ENCODE measurements at places on chromosomes 11 and 22.

DNA sequence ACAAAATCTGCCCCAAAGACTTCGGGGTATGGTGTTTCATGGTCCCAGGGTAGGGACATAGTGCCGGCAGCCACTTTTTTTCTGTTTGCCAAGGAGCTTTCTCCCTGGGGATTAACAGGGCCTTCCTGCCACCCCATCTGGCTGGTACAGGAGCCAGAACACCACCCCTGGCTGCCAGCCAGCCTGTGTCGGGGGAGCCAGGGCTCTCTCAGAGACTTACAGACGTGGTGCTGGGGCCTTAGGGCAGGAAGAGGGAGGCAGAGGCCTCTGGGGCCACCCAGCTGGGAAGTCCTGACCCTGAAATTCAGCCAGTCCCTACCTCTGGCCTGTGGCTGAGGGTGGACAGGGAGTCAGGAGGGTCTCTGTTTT, 52.4 kb upstream of the CDON start:
- H3K27me3 ChIP-seq = no peaks in the 10 kb centered on the region
- no peak overlapping the region for H3K4me3 ChIP-seq
- no peak overlapping the region for H3K27ac ChIP-seq

- no peak for DNase-seq
- H3K36me3 ChIP-seq = peaks cover 9% of the 10 kb centered on the region
- no peak overlapping the region for H3K4me3 ChIP-seq
- peaks cover 4% of the 10 kb centered on the region for H3K4me1 ChIP-seq
These were observed 32.5 kb downstream of the NADSYN1 start for GRCh38 chr11:71485466-71485865.

DNA sequence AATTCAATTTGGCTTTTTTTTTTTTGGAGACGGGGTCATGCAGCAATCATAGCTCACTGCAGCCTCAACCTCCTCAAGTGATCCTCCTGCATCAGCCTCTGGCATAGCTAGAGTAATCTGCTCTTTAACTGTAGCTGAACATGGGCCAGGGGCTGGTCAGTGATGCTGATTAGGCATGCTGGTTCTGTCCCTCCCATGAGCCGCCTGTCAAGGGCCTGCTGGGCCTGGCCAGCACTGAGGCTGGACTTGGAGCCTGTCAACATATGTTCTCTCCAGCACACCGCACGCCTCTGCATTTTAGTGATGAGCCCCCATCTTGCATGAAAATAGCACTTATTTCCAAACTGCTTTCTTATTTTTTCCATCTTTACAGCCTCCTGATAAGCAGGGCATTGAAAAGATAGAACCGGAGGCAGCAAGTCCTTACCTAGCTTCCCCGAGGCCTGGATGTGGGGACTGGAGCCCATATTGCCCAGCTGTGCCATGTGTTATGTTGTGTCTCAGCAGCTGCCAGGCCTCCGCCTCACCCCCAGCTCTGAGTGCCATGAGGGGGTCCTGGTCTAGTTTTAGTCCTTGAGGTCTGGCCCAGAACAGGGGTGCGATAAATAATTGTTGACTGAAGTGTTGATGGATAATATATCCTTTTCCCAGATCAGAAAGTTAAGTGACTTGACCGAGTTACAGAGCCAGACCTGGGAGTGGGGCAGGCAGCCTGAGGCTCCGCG, 80.0 kb downstream of the CTTN start:
- H3K4me3 ChIP-seq = no peak overlapping the region
- H3K36me3 ChIP-seq = no peaks in the 10 kb centered on the region
- no peak for DNase-seq

GRCh38 chr22:48445113-48445827, 1382.4 kb downstream of the BRD1 start:
- no peaks in the 10 kb centered on the region for H3K4me1 ChIP-seq
- H3K4me3 ChIP-seq = no peak overlapping the region
- no peak for DNase-seq
- no peak overlapping the region for H3K27ac ChIP-seq
- H3K36me3 ChIP-seq = no peaks in the 10 kb centered on the region
- no peaks in the 10 kb centered on the region for H3K27me3 ChIP-seq

DNA sequence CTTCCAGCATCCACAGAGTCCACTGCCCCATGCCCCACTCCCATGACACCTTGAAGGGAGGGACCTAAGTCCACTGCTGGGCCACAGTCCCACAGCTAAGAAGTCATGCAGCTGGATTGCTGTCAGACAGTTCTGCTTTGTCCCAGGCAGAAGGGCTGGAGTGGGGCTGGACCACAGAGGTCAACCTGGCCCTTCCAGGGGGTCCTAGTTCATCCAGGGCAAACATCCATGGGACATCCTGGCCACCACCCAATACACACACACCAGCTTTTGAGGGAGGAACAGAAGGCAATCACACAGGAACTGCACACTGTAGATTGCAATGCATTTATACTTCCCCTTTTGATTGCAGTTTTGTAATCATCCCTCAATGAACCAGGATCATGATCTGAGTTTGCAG, 11.3 kb upstream of the APOL4 start:
- H3K27ac ChIP-seq = no peak overlapping the region
- H3K4me1 ChIP-seq = no peaks in the 10 kb centered on the region
- no peak for DNase-seq

DNA sequence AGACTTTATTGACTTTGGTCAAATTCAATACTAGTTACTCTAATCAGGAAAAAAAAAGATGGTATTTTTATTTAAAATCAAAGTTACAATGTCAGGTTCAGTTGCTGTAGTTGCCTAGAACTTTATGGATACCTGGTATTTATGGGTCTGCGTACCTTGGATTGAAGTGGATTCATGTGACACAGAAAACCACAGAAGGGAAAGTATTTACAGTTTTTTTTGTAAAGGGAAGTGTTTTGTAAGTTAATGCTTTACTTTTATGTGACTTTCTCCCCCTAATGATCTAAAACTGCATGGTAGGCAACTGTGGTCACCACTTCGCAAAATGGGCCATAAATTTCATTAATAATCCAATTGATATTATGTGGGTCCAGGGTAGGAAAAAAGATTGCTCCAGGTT, 65.2 kb upstream of the ADA2 start:
- H3K4me1 ChIP-seq = peaks cover 10% of the 10 kb centered on the region
- no peak for DNase-seq
- H3K36me3 ChIP-seq = no peaks in the 10 kb centered on the region
- no peak overlapping the region for H3K4me3 ChIP-seq
- no peaks in the 10 kb centered on the region for H3K27me3 ChIP-seq

- H3K27ac ChIP-seq = no peak overlapping the region
- H3K27me3 ChIP-seq = no peaks in the 10 kb centered on the region
These were observed 2.5 kb downstream of the DDIAS start for GRCh38 chr11:82903843-82904586.

- no peaks in the 10 kb centered on the region for H3K36me3 ChIP-seq
- H3K27me3 ChIP-seq = no peaks in the 10 kb centered on the region
- H3K4me1 ChIP-seq = no peaks in the 10 kb centered on the region
- no peak overlapping the region for H3K4me3 ChIP-seq
- no peak for DNase-seq
These were observed 90.6 kb upstream of the FGF3 start for GRCh38 chr11:69909561-69910518.

- no peaks in the 10 kb centered on the region for H3K27me3 ChIP-seq
- H3K4me1 ChIP-seq = no peaks in the 10 kb centered on the region
- no peak overlapping the region for H3K27ac ChIP-seq
- no peak overlapping the region for H3K4me3 ChIP-seq
- peak; percentile 39 for DNase-seq
- no peaks in the 10 kb centered on the region for H3K36me3 ChIP-seq
These were observed 35.4 kb downstream of the CD82 start for GRCh38 chr11:44600839-44601383.

- H3K4me3 ChIP-seq = no peak overlapping the region
- DNase-seq = no peak
- no peaks in the 10 kb centered on the region for H3K36me3 ChIP-seq
- no peak overlapping the region for H3K27ac ChIP-seq
- no peaks in the 10 kb centered on the region for H3K4me1 ChIP-seq
These were observed 83.5 kb downstream of the CTTN start for GRCh38 chr11:70481625-70482528.

DNA sequence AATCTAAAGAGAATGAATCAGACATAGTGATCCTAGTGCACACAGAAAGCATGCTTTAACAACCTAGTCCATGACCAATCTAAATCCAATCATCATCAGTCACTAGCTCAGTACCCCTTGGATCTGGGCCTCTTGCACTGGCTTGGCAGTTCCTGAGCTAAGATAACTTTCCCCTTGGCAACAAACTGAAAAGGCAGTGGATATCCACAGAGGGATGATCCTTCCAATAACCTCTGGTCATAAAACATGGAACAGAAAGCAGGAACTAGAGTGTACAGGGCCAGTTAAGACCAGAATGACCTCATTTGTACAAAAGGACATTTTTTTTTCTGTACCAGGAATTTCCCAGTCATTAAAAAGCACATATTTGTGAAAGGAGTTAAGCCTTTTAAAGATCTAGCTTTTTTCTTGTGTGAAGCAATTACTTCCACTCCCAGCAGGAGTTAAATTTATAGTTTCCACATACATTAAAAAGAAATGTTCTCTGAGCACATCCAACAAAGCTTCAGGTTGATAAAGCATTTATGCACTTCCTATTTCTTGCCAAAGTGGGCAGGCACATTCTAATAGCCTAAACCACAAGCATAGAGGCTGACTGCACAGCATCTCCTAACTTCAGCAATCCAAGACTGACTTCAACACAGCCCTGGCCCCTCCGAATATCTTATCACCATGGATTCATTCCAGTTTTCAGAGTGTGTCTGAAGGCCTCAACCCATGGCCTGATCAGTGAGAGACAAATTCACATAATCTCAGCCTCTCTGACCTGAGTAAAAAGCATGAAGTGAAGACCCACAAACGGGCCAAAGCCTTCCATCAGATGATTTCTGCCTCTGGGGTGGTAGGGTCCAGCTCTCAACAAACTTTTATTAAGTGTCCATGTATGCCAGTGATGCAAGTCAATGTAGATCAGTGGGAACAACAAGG, 29.9 kb downstream of the GUCY1A2 start:
- H3K4me3 ChIP-seq = no peak overlapping the region
- H3K27me3 ChIP-seq = no peaks in the 10 kb centered on the region
- no peak overlapping the region for H3K27ac ChIP-seq
- H3K36me3 ChIP-seq = no peaks in the 10 kb centered on the region

GRCh38 chr11:110728883-110729282, 16.6 kb upstream of the ARHGAP20 start:
- H3K27me3 ChIP-seq = peaks cover 2% of the 10 kb centered on the region
- no peaks in the 10 kb centered on the region for H3K36me3 ChIP-seq
- no peak overlapping the region for H3K27ac ChIP-seq
- H3K4me1 ChIP-seq = no peaks in the 10 kb centered on the region
- no peak overlapping the region for H3K4me3 ChIP-seq

DNA sequence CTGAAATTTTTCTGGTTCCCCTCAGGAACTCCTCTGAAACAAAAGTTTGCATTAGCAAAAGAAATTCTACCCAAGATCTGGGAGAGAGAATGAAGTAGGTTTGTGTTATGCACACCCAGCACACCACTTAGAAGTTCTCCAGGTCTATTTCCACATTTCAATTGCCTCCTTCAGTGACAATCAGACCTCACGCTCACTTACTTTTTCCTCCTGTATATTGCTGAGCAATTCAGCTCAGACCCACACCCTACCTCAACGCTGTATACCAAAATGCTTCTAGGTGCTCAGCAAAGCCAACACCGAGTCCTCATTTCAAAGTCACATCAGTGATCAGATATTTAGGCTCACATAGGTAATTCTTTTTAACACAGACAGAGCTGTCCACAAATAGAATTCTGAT, 19.2 kb downstream of the MRGPRX3 start:
- H3K4me3 ChIP-seq = no peak overlapping the region
- no peaks in the 10 kb centered on the region for H3K36me3 ChIP-seq
- no peaks in the 10 kb centered on the region for H3K27me3 ChIP-seq
- no peaks in the 10 kb centered on the region for H3K4me1 ChIP-seq

GRCh38 chr11:121522043-121522941, 69.5 kb upstream of the SORL1-AS1 start:
- H3K27me3 ChIP-seq = no peaks in the 10 kb centered on the region
- no peaks in the 10 kb centered on the region for H3K36me3 ChIP-seq
- H3K4me1 ChIP-seq = no peaks in the 10 kb centered on the region
- no peak overlapping the region for H3K27ac ChIP-seq

DNA sequence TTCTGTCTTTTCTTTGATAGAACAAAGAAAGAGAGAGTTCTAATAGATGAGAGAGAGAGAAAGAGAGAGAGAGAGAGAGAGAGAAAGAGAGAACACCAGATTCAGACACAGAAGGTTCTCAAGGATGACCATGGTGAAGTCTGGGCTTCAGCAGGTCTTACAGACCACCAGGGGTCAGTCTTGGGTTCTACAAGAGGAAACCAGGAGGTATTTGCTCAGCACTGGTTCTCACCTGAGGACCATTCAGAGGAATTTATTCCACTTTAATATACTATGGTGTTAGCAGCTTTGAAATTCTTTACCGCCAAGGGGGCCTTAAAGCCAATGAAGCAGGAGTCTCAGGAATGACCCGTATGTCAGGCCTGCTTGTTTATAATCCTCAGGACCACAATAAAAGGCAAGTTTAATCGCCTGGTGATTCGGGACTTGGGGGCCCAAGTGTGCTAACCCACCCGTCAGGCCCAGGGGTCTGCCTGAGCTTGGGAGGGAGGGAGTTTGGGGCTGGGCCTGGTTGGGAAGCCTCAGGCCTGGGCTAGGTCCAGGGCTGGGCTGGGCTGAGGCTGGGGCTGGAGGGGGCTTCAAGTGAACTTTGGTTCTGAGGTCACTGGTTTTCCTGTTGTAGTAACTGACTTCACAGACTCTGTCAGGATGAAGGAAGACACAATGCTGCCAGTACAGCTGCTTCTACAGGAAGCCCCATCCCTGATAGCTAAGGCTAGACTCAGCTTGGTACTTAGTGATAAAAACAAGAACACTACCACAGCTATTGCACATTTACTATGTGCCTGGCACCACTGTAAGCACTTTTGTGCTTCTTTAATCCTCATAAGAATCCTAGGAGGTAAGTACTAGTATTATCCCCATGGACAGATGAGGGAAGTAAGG, 179.2 kb upstream of the ZBED5 start:
- no peaks in the 10 kb centered on the region for H3K4me1 ChIP-seq
- H3K27ac ChIP-seq = no peak overlapping the region
- no peaks in the 10 kb centered on the region for H3K27me3 ChIP-seq

DNA sequence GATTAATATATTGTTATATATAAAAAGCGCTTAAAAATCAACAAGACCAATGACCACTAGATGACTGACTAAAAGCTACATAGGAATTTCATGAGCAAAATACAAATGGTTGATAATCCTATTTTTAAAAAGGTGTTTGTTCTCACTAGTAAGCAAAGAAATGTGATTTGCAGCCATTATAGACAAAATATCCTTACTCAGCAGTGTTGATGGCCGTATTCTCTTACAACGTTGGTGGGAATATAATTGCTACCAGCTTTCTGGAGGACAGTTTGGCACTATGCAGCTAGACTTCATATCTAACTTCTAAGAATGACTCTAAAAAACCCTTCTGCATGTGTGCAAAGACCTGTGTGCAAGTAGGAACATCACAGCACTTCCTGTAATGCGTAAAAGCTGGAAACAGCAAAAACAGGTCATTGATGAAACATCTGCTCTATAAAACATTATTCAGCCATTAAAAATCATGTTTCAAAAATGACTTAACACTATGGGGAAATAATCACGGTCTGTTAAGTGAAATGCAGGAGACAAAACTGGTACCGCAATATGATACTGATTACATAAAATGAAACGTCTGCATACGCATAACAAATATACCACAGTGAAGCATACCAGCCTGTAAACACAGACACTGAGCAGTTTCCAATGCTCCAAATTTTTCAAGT, 70.1 kb upstream of the LINC01488 start:
- no peak for DNase-seq
- H3K27ac ChIP-seq = no peak overlapping the region
- no peaks in the 10 kb centered on the region for H3K36me3 ChIP-seq

Measured in mesendoderm (in vitro differentiated cells).